ENCODE measurements at places on chromosomes 12 and 14.

DNA sequence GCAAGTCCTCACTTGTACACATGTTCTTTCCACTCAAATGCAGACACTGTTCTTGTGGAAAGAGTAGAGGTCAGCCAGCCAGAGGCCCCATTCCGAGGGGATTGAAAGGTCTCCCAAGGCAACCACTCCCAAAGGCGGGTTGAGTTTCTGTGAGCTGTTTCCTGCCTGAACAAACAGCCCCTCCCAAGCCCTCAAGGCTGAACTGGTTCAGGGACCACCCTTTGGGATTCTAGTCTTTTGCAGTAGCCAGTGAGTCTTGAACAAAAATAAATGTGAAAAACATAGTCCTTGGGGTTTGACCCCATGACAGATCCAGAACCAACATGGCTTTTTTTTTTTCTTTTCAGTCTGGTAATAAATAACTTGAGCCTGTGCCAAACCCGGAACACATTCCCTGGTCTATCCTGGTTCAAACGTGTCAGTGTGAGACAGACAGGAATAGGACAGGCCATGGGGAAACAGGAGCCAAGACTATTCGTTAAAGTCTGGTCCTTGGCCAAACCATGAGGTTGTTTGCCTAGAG, 17.6 kb upstream of the STK38L start:
- DNase-seq = no peak

GRCh38 chr14:92552066-92552465, 38.5 kb downstream of the RIN3 start:
- no peak for DNase-seq

- no peak for DNase-seq
Measured at GRCh38 chr12:62738105-62738504, 196.8 kb downstream of the PPM1H start.

DNA sequence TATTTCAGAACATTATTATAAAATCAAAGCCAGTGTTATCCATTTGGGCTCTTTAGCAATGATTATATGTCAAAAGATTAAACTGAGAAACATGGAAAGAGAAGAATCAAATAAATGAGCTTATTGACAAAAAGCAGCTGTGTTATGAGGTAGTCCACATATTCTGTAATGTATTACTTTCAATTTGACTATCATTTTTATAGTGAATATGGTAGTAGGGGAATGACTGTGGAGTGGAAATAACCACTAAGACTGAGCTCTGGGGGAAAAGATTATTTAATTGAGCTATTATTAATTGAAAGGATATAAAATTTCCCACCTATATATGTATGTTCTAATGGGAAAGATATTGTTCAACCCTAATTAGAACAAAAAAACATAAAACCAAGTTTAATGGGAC, 381.3 kb downstream of the TMTC2 start:
- no peak for DNase-seq

DNA sequence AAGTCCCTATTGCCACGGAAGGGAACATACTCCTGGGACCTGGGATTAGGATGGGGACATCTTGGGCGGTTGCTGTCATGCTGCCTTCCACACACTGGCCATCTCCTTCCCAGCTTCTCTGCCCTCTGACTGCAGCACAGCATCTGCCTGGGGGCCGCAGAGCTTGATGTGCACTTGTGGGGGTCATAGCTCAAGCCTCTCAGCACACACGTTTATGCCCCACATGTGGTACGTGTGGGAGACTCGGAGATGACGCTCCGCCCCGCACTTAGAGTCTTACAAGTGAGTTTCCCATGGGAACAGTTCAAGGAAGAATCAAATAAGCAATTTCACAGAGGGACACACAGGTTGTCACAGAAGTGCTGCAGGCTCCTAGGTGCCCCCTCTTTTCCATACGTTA, 8.6 kb downstream of the ACADS start:
- no peak for DNase-seq

DNA sequence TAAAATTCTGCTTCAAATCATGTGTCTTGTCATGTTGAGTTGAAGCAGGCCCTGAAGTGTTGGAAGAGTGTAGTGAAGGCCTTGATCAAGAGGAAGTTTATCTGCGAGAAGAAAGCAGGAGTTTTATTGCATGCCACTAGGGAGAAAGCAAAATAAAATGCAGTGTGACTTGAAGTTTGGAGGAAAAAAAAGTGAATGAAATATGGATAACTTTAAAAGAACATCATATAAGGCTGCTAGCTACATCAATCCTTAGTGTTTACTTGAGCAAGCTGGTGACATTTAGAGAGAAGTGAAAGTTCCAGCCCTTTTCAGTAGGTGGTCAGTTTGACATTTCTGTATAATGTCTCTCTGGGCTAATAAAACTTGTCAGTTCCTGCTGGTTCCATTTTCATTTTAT, 841.1 kb downstream of the TMTC2 start:
- no peak for DNase-seq

DNA sequence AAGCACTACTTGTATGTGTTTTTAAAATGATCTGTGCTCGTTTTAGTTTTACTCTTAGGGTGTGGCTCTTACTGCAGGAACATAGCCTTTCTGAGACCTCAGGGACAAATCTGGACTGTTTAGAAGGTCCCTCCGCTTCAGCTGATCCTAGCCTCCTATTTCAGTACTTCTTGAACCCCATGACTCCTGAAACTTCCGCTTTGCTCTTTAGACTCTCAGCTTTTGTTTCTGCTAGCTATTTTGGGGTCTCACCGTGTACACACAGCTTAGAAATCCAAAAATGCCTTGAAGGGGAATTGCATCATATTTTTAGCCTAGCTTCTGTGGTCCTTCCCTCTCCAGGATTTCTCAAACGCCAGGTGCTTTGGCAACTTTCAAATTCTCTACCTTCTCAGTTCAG, 8.3 kb downstream of the OR11G2 start:
- DNase-seq = no peak

DNA sequence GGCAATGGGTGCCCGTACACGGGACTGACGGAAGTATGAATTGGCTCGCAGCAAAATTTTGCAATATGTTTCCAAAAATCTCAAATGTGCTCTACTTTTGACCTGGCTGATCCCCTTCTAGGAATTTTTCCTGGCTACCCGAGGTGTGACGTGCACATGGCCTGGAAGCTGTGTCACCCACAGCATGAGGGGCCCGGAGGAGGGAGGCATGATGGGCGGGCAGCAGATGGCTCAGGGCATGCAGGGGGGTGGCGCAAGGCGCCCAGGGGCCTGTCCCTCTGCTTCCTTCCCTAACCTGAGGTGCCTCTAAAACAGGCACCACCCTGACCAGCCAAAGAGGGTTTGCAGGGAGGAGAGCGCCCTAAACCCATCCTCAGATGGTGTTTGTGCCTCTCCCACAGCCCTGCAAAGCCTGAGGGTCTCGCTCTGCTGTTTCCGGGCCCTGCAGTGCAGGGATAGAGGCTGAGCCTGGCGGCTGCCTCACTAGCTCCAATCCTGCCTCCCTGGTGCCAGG, 6.7 kb downstream of the GPR132 start:
- DNase-seq = no peak

GRCh38 chr12:122875590-122876220, 20.2 kb downstream of the VPS37B start:
- DNase-seq = peak; percentile 53

DNA sequence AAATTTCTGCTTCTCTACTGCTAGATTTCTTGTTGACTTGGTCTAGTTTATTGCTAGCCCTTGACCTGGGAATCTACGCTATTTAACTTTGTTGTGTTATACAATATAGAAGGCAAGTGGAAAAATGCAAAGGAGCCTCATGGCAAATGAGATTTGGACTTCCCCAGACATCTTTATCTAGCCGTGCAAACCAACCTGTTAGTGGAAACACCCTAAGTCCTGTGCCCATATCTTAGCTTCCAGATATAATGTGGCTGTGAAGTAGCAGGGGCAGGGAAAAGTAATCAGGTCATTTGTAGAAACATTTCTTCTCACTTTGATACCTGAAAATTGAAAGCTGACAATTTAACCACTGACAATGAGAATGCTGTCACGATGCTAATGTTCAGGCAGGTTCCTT, 90.7 kb upstream of the ATP2B1 start:
- DNase-seq = no peak

DNA sequence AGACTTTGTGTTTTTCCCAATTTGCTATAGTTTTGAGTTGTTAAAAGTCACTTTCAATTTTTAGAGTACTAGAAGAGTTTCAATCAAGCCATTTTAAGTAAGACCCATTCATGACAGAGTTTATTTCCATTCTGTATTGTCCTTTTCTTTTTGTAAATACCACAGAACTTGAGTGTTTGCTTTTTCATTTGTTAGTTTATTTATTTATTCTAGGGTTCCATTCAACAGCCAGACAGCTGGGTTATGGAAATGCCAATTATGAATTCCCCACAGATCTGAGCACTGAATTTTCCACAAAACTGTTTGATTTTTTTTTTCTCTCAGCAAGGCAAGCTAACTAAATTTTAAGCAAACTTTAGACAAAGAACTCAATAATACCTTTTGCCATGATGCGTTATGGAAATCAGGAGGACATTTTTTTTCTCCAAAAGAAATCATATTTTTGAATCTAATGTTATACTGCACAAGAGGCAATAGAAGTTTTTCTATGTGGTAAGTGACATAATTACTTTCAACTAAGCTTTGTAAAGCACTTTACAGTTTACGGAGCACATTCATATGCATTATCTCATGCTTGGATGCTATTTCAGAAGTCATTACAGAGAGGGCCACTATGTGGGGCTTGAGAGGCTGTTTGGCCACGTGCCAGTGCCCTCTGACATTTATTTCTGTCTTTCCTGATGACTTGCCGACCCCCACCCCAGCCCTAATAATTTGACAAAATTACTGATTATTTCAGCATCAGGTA, 181.5 kb downstream of the VRK1 start:
- no peak for DNase-seq

- DNase-seq = peak; percentile 99
Measured at GRCh38 chr12:47705566-47706425, at the start of gene RPAP3. Gene RPAP3 (minus strand): TSS chr12:47706030. CDS start chr12:47702840, 3,190 bp downstream.

GRCh38 chr12:3747976-3748619, 4.8 kb downstream of the CRACR2A start:
- peak; percentile 14 for DNase-seq

DNA sequence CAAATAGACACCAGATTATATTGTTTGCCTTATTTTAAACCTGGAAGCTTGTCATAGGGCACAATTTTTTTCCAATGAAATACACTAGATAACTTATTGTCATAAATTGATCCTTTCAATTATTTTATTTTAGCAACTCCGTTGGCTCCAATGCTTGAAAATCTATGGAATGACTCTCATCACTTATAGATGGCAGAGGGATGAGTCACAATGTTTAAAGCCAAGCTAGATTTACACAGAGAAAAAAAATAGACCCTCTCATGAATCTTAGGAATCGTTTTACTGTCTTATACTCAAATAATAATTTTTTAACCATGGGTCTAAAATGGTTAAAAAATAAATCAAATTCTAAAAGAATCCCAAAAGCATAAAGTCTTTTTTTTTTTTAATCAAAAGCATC, 1276.6 kb upstream of the FLRT2 start:
- no peak for DNase-seq

DNA sequence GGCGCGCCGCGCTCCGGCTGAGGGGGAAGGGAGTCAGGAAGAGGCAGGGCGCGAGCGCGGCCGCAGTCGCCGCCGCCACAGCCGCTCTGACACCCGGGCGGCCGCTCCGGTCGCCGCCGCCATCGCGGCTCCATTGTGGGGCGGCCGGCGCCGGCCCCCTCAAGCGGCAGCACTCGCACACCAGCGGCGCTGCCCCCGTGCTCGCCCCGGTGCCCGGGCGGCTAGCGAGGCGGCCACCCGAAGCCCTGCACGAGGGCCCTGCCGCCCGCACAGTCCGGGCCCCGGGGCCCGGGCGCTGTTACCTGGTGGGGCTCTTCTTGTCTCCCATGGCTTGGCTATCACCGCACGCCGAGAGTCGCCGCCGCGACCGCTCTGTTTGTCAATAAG, 202 bp downstream of the YAF2 start:
- no peak for DNase-seq

GRCh38 chr14:56555921-56556570, 23.6 kb upstream of the TMEM260 start:
- DNase-seq = no peak

GRCh38 chr12:115129727-115130126, 445.8 kb upstream of the TBX3 start:
- no peak for DNase-seq

DNA sequence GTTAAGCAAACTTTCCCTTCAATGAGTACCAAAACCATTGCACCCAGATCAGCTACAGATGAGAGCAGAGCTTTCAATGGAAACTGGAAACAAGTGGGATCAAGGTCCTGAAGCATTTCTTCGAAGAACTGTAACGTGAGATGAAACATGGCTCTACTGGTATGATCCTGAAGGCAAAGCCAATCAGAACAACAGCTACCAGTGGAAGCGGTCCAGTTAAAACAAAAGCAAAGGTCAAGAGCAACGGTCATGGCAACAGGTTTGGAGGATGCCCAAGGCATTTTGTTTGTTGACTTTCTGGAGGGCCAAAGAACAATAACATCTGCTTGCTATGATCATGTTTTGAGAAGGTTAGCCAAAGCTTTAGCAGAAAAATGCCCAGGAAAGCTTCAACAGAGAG, 137.9 kb upstream of the CPSF6 start:
- no peak for DNase-seq

DNA sequence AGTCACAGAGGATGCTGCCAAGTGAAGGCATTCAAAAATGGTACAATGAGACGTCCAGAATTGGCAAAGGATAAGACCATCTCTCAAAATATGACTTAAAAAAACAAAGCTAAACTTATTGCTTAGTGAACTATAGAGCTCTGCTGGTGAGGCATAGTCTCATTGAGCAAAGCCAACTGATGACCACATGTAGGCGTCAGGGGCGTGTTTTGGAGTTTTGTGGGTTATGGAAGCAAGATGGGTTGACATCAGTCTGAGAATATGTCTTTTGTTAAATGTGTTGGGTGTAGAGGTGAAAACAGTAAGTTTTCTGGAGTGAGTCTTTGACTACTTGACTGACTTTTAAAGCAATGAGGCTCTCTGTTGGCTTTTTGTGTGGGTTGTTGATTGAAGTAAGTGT, 47.2 kb downstream of the ATL1 start:
- DNase-seq = no peak

GRCh38 chr12:124861492-124861891, 2.2 kb downstream of the SCARB1 start:
- DNase-seq = peak; percentile 77

- DNase-seq = peak; percentile 68
Measured at GRCh38 chr14:37583358-37584210, 11.5 kb downstream of the FOXA1 start.

DNA sequence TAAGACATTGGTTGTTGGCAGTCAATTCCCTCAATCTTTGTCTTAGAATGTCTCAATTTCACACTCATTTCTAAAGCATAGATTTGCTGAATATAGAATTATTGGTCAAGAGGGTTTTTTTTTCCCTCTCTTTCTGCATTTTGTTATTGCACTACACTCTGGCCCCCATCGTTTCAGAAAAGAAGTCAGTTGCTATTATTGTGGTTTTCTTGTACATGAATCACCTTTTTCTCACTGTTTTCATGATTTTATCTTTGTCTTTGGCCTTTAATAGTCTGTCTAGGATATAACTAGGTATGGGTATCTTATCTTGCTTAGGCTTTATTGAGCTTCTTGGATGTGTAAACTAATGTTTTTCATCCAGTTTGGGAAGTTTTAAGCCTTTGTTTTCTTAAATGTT, 194.3 kb upstream of the DAAM1 start:
- no peak for DNase-seq
